ENCODE measurements at places on chromosomes 12 and 14.

GRCh38 chr12:20513189-20513588 lies 144.9 kb downstream of the PDE3A start:
- H3K27ac ChIP-seq: no peak overlapping the region
- H3K27me3 ChIP-seq: no peaks in the 10 kb centered on the region
- no peaks in the 10 kb centered on the region for H3K36me3 ChIP-seq

GRCh38 chr14:91371990-91372375 lies 45.6 kb downstream of the CCDC88C start:
- no peak overlapping the region for H3K4me3 ChIP-seq
- no peaks in the 10 kb centered on the region for H3K27me3 ChIP-seq

- H3K27me3 ChIP-seq: no peaks in the 10 kb centered on the region
- no peaks in the 10 kb centered on the region for H3K36me3 ChIP-seq
- no peak for DNase-seq
- no peak overlapping the region for H3K4me3 ChIP-seq
- no peak overlapping the region for H3K27ac ChIP-seq
Observed at GRCh38 chr12:86903159-86903558, 647.0 kb upstream of the MGAT4C start.

DNA sequence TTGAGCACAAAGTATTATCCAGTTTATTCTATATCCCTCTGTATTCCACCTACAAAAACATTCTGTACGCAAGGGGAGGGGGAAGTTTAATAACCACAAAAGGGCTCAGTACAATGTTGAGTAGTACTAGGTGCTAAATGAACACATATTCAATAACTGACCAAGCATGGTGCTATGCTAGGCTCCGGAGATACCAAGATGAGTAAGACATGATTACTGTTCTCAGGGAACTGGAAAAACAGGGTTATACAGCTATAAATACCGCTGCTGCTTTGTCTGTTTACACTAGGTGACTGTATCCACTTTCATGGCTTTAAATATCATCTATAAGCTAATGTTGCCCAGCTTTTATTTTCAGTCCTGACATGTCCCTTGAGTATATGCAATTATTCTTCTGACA lies 135.8 kb downstream of the INSM2 start:
- no peak for DNase-seq
- H3K4me3 ChIP-seq: no peak overlapping the region
- no peaks in the 10 kb centered on the region for H3K4me1 ChIP-seq
- no peak overlapping the region for H3K27ac ChIP-seq
- no peaks in the 10 kb centered on the region for H3K27me3 ChIP-seq

DNA sequence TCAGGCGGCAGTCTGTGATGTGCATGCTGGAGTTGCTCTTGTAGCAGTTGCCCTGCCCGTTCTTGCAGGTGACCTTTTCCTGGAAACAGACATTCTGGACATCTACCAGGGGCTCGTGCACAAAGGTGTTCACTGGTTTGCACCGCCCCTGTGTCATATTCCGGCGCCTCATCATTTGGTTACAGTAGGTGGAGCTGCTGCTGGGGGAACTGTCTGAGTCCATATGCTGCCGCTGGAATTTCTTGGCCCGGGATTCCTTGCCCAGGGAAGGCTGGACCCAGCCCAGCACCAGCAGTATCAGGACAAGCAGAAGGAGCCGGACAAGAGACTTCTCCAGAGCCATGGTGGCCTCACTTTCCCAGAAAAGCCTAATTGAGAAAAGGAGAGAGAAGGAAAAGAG lies 918 bp downstream of the RNASE1 start:
- H3K4me3 ChIP-seq: no peak overlapping the region
- H3K36me3 ChIP-seq: no peaks in the 10 kb centered on the region
- no peak for DNase-seq
- H3K4me1 ChIP-seq: no peaks in the 10 kb centered on the region
- no peaks in the 10 kb centered on the region for H3K27me3 ChIP-seq

DNA sequence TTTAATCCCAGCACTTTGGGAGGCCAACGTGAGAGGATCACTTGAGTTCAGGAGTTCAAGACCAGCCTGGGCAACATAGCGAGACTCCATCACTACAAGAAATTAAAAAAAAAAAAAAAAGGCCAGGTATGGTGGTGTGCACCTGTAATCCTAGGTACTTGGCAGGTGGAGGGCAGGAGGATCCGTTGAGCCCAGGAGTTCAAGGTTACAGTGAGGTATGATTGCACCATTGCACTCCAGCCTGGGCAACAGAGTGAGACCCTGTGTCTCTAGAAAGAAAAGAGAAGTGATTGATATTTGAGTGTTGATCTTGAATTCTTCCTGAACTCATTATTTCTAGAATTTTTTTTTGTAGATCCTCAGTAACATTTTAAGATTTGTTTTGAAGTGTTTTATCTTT lies 59.4 kb downstream of the ADIPOR2 start:
- no peak overlapping the region for H3K4me3 ChIP-seq
- H3K36me3 ChIP-seq: peaks cover 3% of the 10 kb centered on the region
- DNase-seq: no peak
- no peak overlapping the region for H3K27ac ChIP-seq

DNA sequence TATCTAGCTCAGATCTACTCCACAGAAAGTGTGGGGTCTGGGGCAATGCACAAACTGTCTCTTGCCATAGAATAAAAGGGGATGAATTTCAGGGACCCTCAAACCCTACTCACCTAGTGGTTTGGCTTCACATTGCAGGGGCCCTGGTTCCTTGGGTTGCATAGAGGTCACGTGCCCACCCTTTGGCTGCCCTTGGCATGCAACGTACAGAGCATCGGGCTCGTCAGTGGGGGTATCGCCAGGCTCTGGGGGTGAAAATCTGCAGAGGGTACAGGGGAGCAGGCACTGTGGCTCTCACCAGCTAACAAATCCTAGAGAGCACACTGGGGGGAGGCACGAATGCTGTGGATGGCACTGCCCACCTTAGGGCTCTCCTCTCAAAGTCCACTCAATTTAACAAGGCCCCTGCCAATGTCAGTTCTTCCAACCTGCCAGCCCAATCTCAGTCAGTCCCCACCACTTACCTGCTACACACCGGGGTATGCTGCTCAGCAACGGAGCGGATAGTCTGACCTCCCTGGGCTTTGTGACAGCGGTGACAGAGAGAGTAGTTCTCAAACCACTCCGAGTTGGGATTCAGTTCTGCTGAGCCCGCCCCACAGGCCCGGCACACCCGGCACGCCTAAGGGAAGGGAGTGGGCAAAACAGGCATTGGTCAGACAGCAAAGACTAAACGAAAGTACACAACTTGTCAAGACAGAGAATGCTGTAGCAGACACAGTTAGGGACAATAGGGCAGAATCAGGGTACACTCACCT lies 8.0 kb downstream of the KMT2D start:
- no peak for DNase-seq
- peaks cover 19% of the 10 kb centered on the region for H3K4me1 ChIP-seq
- H3K36me3 ChIP-seq: peaks cover 79% of the 10 kb centered on the region
- H3K4me3 ChIP-seq: no peak overlapping the region
- H3K27ac ChIP-seq: no peak overlapping the region

GRCh38 chr12:26691234-26691970 lies 141.6 kb downstream of the ITPR2 start:
- DNase-seq: peak; percentile 80
- H3K4me3 ChIP-seq: no peak overlapping the region
- H3K36me3 ChIP-seq: no peaks in the 10 kb centered on the region
- no peaks in the 10 kb centered on the region for H3K27me3 ChIP-seq
- no peak overlapping the region for H3K27ac ChIP-seq
- H3K4me1 ChIP-seq: peaks cover 30% of the 10 kb centered on the region

DNA sequence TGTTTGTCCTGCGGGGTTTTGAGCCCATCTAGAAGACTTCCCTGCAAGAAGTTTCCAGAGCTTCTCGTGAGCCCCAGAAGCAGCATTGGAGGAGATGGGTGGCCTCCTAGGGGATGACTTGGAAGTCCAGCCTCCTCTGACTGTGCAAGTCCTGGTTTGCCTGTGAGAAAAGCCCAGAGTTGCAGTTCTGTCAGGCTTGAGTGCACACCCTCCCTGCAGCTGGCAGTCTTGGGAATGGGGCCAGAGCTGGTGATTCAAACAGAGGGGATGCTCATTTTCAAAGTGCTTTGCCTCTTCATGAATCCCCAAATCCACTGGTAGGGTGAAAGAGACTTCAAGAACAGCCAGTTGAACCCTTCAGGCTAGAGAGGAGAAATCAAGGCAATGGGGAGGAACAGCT lies 3.9 kb upstream of the PPP1R1A start:
- DNase-seq: peak; percentile 62
- peaks cover 29% of the 10 kb centered on the region for H3K4me1 ChIP-seq
- no peaks in the 10 kb centered on the region for H3K27me3 ChIP-seq
- H3K4me3 ChIP-seq: no peak overlapping the region
- no peaks in the 10 kb centered on the region for H3K36me3 ChIP-seq

DNA sequence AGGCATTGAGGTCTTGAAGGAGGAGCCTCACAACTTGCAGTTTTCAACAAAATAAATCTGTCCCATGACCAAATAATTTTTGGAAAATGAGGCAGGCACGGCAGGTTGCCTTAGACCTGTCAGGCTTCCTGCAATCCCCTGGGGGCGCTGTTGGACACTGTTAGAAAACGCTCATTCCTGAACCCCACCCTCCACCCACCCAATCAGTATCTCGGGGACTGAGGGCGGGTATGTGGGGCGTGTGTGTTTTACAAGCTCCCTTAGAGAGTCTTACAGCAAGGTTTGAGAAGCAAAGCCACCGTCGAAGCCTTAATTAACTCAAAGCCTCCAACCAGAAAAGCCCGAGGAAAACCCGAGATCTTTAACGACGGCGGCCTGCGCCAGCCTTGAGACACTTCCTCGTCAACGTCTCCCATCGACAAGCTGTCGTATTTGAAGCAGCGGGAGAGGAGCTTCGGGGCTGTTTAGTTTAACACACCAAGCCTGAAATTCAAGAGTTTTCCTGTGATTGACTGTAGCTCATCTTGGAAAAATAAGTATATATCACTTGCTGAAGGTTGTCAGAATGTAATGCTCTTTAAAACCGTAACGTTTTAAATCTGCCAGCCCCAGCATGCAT lies 123.0 kb downstream of the GLT1D1 start:
- H3K4me1 ChIP-seq: no peaks in the 10 kb centered on the region
- no peaks in the 10 kb centered on the region for H3K27me3 ChIP-seq
- peak; percentile 13 for DNase-seq
- H3K36me3 ChIP-seq: no peaks in the 10 kb centered on the region
- no peak overlapping the region for H3K27ac ChIP-seq
